ENCODE measurements at places on chromosomes 3 and 15. TPM values are rescaled to one million over a fixed set of nuclear protein-coding genes. Genes with fewer than 3 reads are reported as not detected.

- no peak for DNase-seq
Observed at GRCh38 chr3:188133646-188134045, 20.3 kb upstream of the LPP start.

WDR49 gene
- 0.17 TPM for total RNA-seq

- DNase-seq = peak; percentile 69
Observed at GRCh38 chr15:89002281-89002761, 85.9 kb upstream of the ABHD2 start.

DNA sequence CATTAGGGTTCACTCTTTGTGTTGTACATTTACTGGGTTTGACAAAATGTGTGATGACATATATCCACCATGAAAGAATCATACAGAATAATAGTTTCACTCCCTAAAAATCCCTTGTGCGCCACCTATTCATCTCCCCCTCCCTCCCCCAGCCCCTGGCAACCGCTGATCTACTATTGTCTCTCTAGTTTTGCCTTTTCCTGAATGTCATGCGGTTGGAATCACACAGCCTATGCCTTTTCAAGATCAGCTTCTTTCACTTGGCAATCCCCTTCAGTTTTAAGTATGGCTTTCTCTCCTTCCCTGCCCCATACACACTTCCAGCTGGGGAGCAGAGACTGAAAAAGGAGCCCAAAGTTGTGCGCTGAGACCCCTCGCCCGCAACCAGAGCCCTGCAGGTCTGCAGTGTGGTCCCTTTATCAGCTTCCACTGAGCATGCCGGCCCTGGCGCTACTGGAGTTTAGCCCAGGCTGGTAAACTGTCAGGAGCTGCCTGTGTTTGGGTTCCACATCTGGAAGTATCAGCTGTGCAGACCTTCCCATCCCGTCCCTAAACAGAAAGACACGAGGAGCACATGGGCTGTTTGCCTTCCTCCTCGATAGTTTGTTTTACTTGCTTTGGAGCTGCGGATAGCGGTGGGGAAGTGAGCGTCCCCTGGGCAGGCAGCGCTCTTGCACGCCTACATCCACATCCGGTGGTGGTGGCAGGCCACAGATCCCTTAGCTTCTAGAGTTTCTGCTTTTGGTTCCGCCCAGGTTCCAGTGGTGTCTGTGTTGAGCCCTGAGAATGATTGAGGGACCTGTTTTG lies 12.3 kb downstream of the BOC start:
- no peak for DNase-seq

BLOC1S6 gene
- total RNA-seq = 105 TPM

CASR gene
- total RNA-seq = not detected

GRCh38 chr3:158644345-158644908 lies at the start of gene GFM1:
Gene GFM1 (plus strand): TSS chr3:158644527. CDS start chr3:158644635, 108 bp downstream.
- DNase-seq = peak; percentile 97

MUC20 gene
- not detected for total RNA-seq

DNA sequence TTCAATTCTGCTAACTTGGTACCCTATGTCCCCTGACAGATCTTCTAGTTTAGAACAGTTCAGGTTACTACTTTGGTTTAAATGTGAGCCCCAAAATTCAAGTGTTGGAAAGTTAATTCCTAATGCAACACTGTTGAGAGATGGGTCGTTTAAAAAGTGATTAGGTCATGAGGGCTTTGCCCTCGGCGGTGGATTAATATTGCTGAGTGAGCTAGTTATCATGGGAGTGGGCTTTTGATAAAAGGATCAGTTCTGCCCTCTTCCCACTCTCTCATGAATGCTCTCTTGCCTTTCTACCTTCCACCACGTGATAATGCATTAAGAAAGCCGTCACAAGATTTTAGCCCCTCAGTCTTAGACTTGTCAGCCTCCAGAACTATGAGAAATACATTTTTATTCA lies 72.1 kb downstream of the BTLA start:
- DNase-seq = no peak

GRCh38 chr15:62929000-62929357 lies 113.6 kb upstream of the TPM1 start:
- DNase-seq = peak; percentile 83

- peak; percentile 99 for DNase-seq
Observed at GRCh38 chr3:31041161-31041978, 146.9 kb upstream of the GADL1 start.

DNA sequence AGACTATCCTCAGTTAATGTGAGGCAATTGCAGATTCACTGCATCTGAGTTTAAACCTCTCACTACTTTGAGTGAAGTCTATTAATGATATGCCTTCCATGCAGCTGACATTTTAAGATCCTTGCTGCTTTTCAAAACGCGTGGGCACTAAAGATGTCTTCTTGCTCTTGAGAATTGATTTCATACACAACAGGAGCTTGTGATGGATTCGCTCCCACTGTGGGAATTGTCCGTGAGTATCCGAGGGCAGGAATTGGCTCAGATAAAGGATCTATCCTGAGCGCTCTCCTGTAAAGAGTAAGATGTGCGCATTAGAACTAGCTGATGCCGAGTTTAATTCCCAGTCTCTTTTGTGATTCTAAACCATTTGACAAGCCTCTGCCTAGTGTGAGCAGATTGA lies 167.9 kb downstream of the ROBO2 start:
- DNase-seq = no peak

PLCH1 gene
- total RNA-seq = 0.50 TPM

NDN gene
- total RNA-seq = not detected
